Stimulated activated CD4-positive, alpha-beta T cell treated with anti-CD3 and anti-CD28 coated beads, TNF-alpha, amount 100 ng/mL, for 48 hours (primary cell): ENCODE measurements at places on chromosomes 2 and 18.
A peak's percentile ranks its signal among the peaks of the same experiment; 100 is the strongest.

- DNase-seq = no peak
Observed at GRCh38 chr2:120923426-120923825, 187.8 kb downstream of the GLI2 start.

- DNase-seq = no peak
Observed at GRCh38 chr2:166158546-166158945, 30.7 kb upstream of the SCN1A start.

GRCh38 chr2:43426305-43427031, 169.4 kb downstream of the THADA start:
- peak; percentile 69 for DNase-seq

DNA sequence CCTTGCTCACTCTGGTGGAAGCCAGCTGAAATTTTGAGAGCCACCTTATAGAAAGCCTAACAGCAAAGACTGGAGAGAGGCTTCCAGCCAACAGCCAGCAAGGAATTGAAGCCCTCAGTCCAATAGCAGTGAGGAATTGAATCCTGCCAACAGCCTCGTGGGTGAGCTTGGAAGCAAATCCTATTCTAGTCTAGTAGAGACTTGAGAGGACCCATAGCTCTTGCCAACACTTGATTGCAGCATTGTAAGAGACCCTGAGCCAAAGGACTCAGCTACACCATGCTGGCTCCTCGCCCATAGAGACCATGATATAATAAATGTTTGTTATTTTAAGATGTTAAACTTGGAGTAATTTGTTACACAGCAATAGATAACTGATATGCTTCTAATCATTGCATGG, 403.0 kb upstream of the TNP1 start:
- no peak for DNase-seq

DNA sequence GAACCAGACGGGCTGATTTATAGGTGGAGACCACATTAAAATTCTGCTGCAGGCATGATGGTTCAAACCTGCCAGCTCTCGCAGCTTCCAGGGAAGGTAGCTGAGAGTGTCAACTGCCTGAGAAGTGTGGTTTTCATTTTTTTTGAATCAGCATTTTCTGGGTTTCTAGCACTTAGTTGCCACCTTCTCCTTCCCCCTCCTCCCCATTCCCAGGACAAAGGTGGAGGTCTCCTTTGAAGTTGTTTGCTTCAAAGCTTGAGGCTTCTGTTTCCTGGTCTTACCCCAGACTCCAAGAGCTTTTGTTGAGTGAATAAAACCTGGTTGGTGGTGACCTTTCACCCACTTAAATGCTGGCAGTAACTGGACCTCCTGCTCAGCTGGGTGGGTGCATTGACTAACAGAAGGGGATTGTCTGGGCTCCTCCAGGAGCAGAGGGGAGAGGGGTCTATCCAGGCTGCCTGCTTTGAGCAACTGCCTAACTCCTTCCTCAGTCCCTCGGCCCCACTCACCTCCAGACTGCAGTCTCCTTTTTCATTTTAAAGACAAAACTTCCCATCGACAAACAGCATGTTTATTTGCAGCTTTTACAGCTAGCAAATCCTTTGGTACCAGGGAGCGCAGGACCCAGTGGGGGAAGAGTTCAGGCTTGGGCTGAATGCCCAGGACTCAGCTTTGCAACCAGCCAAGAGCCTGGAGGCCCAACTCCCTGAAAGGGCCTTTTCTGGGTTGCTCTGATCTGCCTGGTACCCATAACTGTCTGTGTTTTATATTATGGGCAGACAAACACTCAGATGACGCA, 3.5 kb downstream of the RHOB start:
- DNase-seq = no peak

GRCh38 chr18:22828171-22828570, 105.0 kb upstream of the RBBP8 start:
- DNase-seq = no peak

DNA sequence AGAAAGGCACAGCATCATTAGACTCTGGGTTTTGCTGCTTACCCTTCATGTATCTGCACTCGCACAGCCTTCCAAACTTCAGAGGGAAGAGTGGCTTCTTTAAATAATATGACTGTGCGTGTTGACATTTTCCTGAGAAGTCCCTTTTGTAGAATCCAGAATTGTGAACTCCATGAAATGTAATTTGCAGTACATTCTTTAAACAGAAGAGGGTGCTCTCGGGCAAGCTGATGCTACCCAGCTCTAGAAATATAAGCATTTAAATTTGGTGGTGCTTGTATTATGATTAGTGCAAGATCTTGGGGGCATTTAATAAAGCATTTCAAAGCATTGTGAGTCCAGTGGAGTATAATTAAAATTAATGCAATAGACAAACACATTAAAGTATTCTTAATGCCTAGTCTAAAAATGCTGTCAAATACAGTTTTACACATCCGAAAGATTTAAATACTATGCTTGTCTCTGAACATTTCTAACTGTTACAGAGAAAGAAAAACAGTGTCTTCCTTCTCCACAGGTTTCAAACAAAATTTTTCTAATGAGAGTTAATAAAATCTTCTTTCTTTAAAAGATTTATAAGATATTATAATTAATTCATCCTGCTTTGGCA, 17.3 kb upstream of the GTF2A1L start:
- no peak for DNase-seq

- no peak for DNase-seq
Observed at GRCh38 chr2:205680903-205681302, 1.4 kb upstream of the NRP2 start.

DNA sequence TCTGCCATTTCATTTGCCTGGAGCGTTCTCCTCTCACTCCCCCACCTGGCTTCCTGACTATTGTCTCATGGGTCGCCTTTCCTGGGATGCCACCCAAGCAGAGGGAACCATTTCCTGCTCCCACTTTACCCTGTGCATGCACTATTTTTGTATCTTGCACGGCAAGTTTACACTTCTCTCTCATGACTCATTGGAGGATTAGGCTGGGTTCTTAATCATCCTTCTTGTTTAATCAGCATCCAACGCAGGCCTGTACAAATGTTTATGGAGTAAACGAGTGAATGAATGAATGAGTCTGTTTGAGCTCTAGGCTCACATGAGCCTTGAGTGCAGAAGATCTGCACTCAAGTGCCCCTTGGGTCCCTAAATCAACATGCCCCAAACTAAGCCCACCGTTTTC, 3.8 kb upstream of the ARHGAP25 start:
- DNase-seq = no peak

DNA sequence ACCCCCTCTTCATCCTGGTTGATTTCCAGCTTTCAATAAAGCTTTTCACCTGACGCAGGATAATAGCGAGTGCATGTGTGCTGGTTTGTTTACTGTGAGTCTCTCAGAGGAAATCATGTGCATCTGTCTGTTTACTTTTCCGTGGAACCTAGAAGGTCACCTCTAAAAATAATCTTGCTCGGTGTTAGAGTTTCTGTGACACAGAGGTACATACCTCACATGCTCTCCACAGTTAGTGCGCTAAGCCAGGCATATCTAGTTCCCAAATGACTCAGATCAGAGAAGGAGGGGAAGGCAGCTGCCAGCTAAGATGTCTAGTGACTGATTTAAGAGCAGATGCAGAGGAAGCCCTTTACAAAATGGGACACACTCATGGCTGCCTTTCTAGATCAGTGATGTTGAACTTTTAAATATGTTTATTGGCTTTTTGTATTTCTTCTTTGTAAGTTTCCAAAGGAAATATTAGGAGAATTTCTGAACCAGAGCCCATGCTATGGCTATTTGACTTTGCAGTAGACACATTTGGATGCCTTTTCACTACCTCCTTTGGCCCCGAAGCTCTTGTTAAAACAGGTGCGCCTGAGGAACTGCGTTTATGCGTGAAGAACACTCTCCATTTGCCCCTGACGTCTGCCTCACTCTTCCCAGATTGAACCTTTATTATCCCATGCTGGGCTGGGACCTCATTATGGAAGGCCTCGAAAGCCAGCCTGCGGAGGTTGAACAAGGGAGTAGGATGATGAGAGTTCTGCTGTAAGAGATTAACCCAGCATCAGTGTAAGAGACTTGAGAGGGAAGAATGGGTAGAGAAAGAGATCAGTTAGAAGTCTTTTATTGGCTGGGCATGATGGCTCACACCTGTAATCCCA, 145.6 kb downstream of the FAM161A start:
- DNase-seq = peak; percentile 17

GRCh38 chr2:48549972-48550371, 20.0 kb downstream of the STON1 start:
- no peak for DNase-seq

DNA sequence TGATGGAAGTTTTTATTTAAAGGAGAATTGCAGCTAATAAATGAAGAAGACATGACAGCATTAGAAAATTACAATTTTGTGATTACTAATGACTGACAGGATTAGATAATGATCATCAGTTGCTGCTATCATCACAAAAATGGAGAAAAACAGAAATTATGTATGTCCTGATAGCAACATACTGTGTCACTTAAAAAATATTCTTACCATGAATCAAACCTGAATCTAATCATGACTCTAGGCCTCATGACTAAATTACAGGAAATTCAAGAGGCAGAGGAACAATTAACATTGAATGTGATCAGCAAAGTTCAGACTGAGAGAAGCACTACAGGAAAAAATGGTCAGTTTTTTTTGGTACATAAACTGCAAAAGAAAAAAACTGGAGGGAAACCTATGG, 147.8 kb downstream of the PMAIP1 start:
- DNase-seq = no peak

GRCh38 chr2:8611246-8611645, 70.6 kb upstream of the ID2 start:
- no peak for DNase-seq

DNA sequence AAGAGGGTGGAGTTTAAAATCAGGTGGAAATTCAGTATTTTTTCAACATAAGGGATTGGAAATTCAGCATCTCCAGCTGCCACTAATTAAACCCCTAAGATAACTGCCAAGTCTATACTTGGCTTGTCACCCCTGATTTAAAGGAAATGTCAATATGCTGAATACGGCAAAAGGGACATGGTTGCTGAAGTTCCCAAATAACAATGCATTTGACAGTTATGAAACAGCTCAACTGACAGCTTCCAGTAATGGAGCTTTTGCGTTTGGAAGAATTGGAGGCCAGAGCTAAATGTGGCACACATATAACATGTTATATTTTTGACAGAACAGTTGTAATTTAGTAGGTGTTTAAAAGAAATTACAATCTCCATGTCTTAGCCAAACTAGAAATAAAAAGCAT, 1867.9 kb upstream of the LRRTM1 start:
- DNase-seq = no peak

- no peak for DNase-seq
Observed at GRCh38 chr2:233882353-233882752, 14.2 kb upstream of the MSL3B start.

DNA sequence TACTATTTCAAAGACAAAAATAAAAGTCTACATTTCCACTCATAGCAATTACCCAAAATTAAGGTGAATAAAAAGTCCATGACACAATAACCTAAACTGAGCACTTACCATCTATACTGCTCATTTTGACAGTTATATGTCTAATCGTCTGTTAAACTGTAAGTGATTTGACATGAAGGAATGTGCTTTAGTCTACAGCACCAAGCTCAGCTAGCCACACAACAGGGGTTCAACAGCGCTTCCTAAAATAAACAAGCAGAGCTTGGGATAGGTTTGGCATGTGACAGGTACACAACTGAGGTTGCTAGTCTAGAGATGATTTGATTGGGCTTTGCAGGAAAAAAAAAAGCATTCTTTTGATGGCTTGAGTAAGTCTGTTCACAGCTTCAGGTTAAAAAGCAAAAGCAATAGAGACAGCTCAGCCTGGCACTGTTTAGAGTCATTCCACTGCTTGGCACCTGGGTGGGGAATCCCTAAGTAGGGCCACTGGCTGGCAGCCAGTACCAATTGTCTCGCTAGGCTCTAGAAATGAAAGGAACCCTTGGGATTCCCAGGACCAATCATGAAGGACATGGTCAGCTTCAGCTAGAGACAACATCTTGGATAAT, 78.6 kb downstream of the BARD1 start:
- no peak for DNase-seq

DNA sequence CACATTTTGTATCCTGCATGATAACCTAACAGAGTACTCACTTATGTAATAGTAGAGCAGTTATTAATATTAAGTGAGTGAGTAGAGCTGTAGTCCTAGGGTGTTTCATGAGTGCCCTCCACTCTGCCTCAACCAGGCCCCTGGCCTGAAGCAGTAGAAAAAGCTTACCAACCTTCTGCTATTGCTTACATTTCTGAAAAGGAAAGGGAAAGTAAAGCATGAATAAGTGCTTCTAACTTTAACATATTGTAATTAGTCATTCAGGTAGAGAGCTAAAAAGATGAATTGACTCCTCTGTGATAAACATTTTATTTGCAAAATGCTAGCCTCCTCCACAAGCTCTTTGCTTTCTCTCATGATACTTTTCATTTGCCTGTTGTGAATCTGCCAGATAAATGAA, 94.7 kb upstream of the RPE start:
- no peak for DNase-seq

GRCh38 chr2:43060390-43061016, 165.9 kb downstream of the ZFP36L2 start:
- no peak for DNase-seq

DNA sequence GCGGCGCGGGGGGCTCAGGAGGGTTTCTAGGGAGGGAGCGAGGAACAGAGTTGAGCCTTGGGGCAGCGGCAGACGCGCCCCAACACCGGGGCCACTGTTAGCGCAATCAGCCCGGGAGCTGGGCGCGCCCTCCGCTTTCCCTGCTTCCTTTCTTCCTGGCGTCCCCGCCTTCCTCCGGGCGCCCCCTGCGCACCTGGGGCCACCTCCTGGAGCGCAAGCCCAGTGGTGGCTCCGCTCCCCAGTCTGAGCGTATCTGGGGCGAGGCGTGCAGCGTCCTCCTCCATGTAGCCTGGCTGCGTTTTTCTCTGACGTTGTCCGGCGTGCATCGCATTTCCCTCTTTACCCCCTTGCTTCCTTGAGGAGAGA, 5.2 kb downstream of the PROC start:
- no peak for DNase-seq

DNA sequence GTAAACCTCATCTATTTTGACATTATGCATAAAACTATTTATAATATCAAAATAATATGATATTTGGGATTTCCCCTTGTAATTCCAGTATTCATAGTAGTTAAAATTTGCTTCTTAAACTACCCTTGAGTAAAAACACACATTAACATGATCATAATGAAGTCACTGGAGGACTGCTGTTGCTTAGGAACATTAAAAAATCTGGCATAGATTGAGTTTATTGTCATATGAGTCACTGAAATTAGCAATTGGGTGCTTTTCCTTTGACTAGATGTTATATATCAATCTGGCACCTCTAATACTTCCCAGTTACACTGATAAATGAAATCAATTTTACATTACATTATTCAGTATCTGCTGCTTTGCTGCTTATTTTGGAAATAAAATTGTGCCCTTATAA, 57.0 kb upstream of the ZC3H15 start:
- no peak for DNase-seq
